ENCODE measurements at places on chromosomes 7 and 10.

DNA sequence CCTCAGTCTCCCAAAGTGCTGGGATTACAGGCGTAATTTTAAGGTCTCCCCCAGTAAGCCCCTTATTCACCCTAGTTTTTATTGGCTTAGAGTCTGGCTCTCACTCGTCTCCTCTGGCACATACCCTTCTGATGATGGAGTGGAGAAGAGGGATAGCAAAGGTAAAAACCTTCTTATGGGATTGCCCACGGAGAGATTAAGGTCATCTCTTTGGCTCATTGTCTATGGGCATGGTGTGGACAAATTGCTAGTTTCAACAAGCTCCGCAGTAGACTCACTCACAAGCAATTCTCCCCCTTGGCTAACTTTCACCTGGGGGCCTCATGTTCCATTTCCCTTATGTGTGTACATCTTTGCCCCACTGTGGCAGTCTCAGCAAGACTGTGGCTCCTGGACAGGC is 22.4 kb upstream of the TSGA13 start:
- DNase-seq: no peak

- DNase-seq: no peak
Observed at GRCh38 chr7:87816389-87816788, 59.8 kb downstream of the SLC25A40 start.

DNA sequence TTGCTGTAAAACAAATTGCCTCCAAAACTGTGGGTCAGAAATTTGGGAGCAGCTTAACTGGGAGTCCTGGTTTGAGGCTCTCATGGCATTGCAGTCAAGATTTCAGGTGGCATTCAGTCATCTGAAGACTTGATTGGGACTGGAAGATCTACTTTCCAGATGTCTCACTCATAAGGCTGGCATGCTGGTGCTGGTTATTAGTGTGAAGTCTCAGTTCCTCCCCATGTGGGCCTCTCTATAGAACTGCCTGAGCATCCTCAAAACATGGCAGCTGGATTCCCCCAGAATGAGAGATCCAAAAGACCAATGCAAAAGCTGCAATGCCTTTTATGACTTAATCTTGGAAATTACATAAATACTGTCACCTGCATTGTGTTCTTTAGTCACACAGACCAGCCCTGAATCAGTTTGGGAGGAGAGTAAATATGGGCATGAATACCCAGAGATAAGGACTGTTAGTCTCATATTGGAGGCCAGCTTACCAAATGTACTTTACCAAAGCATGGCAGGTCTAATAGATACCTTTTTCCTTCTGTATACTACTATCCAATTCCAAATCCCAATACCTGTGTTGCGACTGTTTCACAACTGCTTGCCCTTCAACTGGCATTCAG is 6.5 kb upstream of the HERPUD2 start:
- no peak for DNase-seq

DNA sequence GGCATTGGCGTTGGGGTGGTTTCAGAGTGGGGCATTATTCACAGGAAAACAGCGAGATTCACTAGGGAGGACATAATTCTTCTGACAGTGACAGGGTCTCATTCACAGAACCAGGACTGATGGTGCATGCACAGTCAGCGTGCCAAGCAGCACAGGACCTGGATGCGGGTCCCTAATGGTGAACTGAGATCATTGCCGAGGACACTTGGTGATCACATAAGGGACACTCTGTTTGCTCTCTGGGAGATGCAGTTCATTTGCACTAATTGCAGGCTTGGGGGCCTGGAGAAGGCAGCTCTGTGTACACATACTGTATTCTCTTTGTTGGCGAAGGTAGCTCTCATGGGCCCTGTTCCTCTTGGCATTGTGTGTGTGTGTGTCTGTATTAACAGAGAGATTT is 716.1 kb downstream of the PHTF2 start:
- DNase-seq: no peak

GRCh38 chr10:103114876-103115275 is 78.2 kb downstream of the NT5C2 start:
- DNase-seq: no peak
